ENCODE measurements at places on chromosomes 6 and 20. TPM values are rescaled to one million over a fixed set of nuclear protein-coding genes. Genes with fewer than 3 reads are reported as not detected.
A peak's percentile ranks its signal among the peaks of the same experiment; 100 is the strongest.

- DNase-seq = peak; percentile 36
- no peaks in the 10 kb centered on the region for H3K4me1 ChIP-seq
- H3K27me3 ChIP-seq = no peaks in the 10 kb centered on the region
- no peak overlapping the region for H3K27ac ChIP-seq
- peaks cover 35% of the 10 kb centered on the region for H3K36me3 ChIP-seq
- no peak overlapping the region for H3K4me3 ChIP-seq
Measured at GRCh38 chr6:161139766-161140553, 133.9 kb downstream of the AGPAT4 start.

DNA sequence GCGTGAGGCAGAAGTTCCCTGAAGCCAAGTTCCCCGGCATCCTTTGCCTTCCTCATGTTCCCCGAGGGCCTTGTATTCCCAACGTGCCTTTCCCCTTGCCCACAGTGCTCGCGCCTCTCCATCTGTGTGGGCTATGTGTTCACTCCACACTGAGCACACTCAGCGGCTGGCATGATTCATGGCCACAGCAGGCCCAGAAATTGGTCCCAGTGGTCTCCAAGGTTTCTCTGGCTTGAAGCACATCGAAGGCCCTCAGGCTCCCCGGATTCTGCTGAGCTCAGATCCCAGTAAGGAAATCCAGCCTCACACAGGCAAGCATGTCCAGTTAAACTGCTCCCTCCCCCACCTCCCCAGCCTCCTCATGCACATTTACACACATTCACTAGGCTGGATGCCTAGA lies 123.6 kb downstream of the ISM1 start:
- no peak for DNase-seq
- no peaks in the 10 kb centered on the region for H3K36me3 ChIP-seq
- no peak overlapping the region for H3K27ac ChIP-seq
- H3K4me1 ChIP-seq = peaks cover 11% of the 10 kb centered on the region
- H3K27me3 ChIP-seq = no peaks in the 10 kb centered on the region

GRCh38 chr20:37790900-37791299 lies 97.1 kb downstream of the CTNNBL1 start:
- peaks cover 43% of the 10 kb centered on the region for H3K36me3 ChIP-seq
- H3K4me1 ChIP-seq = peaks cover 6% of the 10 kb centered on the region
- no peak overlapping the region for H3K4me3 ChIP-seq
- H3K27ac ChIP-seq = no peak overlapping the region
- DNase-seq = no peak

DNA sequence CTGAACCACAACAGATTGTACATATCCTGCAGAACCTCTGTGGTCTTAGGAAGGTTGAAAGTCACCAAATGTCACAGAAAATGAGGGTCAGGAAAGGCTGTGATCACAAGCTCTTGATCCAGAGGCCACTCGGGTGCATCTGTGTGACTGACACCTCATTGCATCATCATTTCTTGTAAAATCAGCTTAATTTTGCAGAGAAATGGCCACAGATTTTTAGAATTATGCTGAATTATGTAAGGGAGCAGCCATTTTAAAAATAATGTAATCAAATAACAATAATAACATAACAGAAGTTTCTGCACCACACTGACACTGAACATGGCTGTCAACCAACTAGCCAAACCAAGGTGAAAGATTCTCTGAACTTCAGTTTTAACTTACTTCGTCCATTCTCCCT lies 32.5 kb upstream of the PRND start:
- DNase-seq = no peak
- peaks cover 8% of the 10 kb centered on the region for H3K36me3 ChIP-seq
- H3K4me1 ChIP-seq = peaks cover 14% of the 10 kb centered on the region
- no peak overlapping the region for H3K27ac ChIP-seq
- peaks cover 4% of the 10 kb centered on the region for H3K27me3 ChIP-seq
- no peak overlapping the region for H3K4me3 ChIP-seq

DNA sequence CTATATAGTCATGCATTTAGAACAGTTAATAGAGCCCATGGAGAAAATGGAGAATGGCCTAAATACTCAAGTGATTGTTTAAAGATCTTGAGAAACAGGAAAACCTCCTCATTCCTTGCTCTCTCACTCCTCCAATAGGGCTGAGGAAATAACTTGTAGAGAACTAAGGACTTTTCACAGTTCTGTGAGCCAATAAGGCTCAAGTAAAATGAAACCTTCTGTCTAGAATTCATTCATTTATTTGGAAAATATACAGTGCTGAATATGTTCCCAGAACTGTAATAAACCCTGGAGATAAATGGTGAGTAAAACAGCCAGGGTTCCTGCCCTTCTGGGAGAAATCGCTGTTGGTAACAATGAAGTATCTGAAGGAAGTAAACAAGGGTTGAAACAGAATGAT lies 35.3 kb downstream of the ELOVL2 start:
- H3K4me3 ChIP-seq = no peak overlapping the region
- no peaks in the 10 kb centered on the region for H3K27me3 ChIP-seq
- no peak overlapping the region for H3K27ac ChIP-seq
- H3K36me3 ChIP-seq = no peaks in the 10 kb centered on the region
- H3K4me1 ChIP-seq = peaks cover 31% of the 10 kb centered on the region
- DNase-seq = no peak

GRCh38 chr6:21740376-21741124 lies 147.0 kb downstream of the SOX4 start:
- peaks cover 70% of the 10 kb centered on the region for H3K4me1 ChIP-seq
- DNase-seq = no peak
- H3K27ac ChIP-seq = peak overlapping the region; percentile 87
- peaks cover 5% of the 10 kb centered on the region for H3K36me3 ChIP-seq
- H3K27me3 ChIP-seq = no peaks in the 10 kb centered on the region
- H3K4me3 ChIP-seq = peak overlapping the region; percentile 22

- peaks cover 8% of the 10 kb centered on the region for H3K4me1 ChIP-seq
- H3K27me3 ChIP-seq = peaks cover 7% of the 10 kb centered on the region
- H3K36me3 ChIP-seq = no peaks in the 10 kb centered on the region
- H3K27ac ChIP-seq = no peak overlapping the region
- H3K4me3 ChIP-seq = no peak overlapping the region
Measured at GRCh38 chr20:58942549-58942948, 38.5 kb upstream of the NELFCD start.

Gene LPA
- total RNA-seq = 2.0 TPM

Data from mesothelial cell of epicardium (in vitro differentiated cells).